ENCODE measurements at places on chromosomes 12 and 14.

DNA sequence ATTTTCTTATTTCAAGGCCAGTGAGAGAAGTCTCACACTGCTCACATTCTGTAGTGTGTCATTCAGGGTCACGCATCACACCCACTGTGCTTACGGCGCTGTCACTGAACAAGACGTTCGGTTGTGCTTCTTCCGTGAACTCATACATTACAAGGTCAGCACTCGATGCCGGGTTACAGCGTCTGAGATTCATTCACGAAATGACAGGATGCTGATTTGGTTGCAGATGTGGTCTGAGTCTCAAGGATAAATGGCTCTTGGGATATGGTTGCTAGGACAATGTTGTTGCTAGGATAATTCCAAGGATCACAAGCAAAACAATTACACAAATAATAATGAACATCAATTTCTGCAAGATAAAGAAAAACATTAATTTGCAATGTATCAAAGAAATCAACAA is 47.4 kb downstream of the STX2 start:
- DNase-seq, result no peak

GRCh38 chr12:49646871-49647654 is 23.7 kb downstream of the PRPF40B start:
- DNase-seq, result no peak

DNA sequence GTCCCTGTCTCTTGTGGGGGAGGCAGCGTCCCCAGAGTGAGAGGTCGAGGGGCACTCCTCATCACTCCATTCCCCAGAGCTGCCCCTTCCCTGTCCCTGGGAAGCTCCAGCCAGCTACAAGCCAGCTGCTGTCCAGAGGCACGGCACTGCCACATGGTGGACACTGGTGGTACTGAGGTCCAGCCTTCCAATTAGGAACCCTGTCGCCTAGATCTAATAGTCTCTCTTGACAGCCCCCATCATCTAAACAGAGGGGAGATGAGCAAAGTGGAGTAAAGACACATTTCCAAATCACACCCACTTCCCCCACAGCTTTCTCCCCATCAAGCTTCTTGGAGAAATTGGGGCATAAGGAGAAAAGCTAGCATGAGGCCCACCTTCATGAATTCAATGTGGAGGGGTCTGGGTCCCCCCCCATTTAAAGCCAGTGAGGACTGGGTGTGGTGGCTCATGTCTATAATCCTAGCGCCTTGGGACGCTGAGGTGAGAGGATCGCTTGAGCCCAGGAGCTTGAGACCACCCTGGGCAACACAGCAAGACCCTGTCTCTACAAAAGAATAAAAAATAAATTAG is 2.1 kb upstream of the INHBE start:
- peak; percentile 60 for DNase-seq

GRCh38 chr12:116015525-116015924 is 262.0 kb downstream of the MED13L start:
- DNase-seq, result no peak

GRCh38 chr12:67442896-67443295 is 173.7 kb downstream of the CAND1 start:
- no peak for DNase-seq

DNA sequence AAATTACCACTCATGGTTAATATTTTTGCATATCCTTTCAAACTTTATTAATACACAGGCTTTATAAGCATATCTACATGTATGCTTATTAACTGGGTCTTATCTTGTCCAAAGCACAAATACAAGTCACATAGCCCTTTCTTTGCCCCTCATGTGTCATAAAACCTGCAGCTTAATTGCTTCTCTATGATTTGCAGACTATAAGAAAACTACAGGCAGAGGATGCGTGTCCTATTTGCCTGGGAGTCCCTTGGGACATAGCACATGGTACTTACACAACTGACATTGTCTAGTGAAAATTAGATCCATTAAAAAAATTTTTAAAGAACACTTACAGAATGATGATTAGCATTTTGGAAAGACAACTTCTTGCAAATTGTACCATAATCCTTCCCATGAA is 190.5 kb upstream of the PLEKHA5 start:
- DNase-seq, result no peak
